Stomach (tissue), 19 donors: ENCODE measurements at places on chromosomes 3 and 15. TPM values are rescaled to one million over a fixed set of nuclear protein-coding genes. Genes with fewer than 3 reads are reported as not detected.

The MCCC1 gene
- total RNA-seq, result 76.4 TPM

GRCh38 chr3:168053115-168053514 lies 42.6 kb downstream of the GOLIM4 start:
- no peak overlapping the region for H3K27ac ChIP-seq
- H3K27me3 ChIP-seq, result no peaks in the 10 kb centered on the region
- H3K4me3 ChIP-seq, result no peak overlapping the region
- no peaks in the 10 kb centered on the region for H3K36me3 ChIP-seq
- H3K4me1 ChIP-seq, result peaks cover 12% of the 10 kb centered on the region

- H3K27me3 ChIP-seq, result no peaks in the 10 kb centered on the region
- DNase-seq, result no peak
- H3K27ac ChIP-seq, result no peak overlapping the region
- no peak overlapping the region for H3K4me3 ChIP-seq
- H3K36me3 ChIP-seq, result no peaks in the 10 kb centered on the region
Measured at GRCh38 chr3:25854214-25854613, 64.3 kb downstream of the OXSM start.

DNA sequence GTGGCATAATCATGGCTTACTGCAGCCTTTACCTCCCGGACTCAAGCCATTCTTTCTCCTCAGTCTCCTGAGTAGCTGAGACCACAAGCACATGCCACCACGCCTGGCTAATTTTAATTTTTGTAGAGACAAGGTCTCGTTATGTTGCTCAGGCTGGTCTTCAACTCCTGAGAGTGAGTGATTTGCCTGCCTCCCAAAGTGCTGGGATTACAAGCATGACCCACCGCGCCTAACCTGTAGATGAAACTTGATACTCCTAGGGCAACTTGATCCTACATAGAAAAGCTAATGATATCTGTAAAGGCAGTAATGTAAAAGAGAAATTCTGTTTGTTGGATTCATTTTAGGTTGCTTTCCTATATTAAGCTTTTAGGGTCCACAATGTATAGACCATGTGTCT lies 391.9 kb upstream of the THRB start:
- no peak overlapping the region for H3K4me3 ChIP-seq
- H3K27me3 ChIP-seq, result no peaks in the 10 kb centered on the region
- no peak for DNase-seq
- H3K36me3 ChIP-seq, result no peaks in the 10 kb centered on the region

The PIK3CA gene
- total RNA-seq, result 10.9 TPM

DNA sequence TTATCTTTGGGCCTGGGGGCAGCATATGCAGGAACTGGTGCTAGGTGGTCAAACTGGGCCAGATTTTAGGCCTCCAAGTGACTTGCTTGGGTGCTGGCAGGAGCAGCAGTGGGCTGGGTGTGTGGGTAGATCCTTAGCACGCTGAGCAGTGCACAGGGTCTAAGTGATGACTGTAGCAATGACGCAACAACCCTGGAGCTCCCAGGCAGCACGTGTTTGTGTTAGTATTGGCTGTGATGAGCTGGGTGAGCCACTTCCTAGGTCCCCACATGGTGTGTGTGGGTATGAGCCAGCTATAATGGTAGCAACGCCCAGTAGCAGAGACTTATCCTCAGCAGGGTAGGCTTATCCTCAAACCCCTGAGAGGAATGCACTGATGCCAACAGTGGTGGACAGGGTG lies 570.6 kb upstream of the ROBO1 start:
- no peak for DNase-seq
- no peak overlapping the region for H3K27ac ChIP-seq
- no peaks in the 10 kb centered on the region for H3K27me3 ChIP-seq

The ITGB5 gene
- 58.9 TPM for total RNA-seq

DNA sequence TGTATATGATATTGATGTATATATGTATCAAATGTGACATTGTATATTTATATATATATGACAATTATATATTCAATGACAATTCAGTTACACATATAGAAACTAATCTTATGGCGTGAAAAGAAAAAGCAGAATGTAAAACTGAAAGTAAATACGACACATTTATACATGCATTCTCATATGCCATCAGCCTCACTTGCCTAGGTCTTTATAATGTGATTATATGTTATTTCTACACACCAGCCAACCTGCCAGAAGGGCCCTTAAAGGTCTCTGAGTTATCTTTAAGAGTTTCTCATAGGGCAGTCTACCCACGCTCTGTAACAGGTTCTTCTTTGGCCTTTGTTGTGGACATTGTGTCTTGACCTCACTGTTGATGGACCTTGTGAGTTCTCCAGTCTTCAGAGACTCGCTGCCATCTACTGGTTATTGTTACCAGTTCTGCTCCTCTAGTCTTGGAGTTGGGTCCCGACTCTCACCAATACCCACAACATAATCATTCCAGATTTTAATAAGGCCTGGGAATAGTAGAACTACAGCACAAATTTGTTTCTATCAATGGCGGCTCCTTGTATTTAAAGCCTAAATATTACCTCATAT lies 371.5 kb upstream of the GOLIM4 start:
- H3K27me3 ChIP-seq, result no peaks in the 10 kb centered on the region
- H3K4me3 ChIP-seq, result no peak overlapping the region
- peak; percentile 73 for DNase-seq

The RYR3 gene
- 36.2 TPM for total RNA-seq

DNA sequence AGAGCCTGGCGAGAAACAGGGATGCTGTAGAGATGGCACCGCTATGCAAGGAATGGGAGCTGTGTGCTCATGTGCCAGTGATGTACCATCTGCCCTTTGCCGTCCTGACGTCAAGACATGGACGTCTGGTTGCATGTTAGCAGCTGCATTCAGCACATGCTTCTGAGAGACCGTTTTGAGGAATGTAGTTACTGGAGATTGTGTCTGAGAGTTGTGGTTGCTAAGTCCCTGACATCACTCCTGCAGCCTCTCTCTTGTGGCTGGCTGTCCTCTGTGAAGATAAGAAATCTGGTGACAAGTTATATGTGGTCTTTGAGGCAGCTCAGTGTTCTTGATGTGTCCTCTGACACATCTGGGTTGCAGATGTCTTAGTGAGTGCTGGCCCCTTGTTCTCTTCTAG lies 165.1 kb downstream of the APBA2 start:
- peak; percentile 26 for DNase-seq
- H3K4me1 ChIP-seq, result no peaks in the 10 kb centered on the region
- no peak overlapping the region for H3K4me3 ChIP-seq
- H3K27ac ChIP-seq, result no peak overlapping the region
- H3K36me3 ChIP-seq, result no peaks in the 10 kb centered on the region

DNA sequence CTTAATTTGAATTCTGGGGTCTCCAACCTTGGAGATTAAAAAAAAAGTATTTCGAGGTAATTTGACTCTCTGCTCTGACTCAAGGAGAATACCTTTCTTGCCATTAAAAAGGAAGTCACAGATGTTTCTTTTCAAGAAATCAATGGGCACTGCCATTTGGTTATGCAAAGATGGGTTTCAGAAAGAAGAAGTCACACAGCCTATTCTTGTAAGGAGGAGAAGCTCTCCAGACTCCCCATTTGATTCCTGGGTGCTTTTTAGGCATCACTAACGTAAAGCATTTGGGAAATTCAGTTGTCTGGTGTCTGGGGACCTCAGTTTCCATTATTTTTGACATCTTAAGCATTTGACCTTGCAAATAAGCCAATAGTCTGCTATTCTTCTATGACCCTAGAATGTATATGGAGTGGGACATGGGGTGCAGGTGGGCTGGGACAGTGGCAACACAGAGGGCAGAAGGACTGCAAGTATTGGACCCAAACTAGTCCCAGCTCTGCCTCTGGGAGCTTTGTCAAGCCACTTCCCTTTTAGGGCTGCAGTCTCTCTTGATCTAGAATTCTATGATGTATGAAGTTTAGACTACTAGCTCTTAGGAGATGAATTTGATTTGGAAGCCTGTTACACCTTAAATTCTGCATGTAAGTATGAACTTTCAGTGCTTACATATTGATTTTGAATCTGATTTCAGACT lies 27.8 kb downstream of the IL5RA start:
- H3K36me3 ChIP-seq, result no peaks in the 10 kb centered on the region
- H3K27me3 ChIP-seq, result no peaks in the 10 kb centered on the region
- no peak overlapping the region for H3K27ac ChIP-seq
- no peak for DNase-seq
- H3K4me1 ChIP-seq, result no peaks in the 10 kb centered on the region
- H3K4me3 ChIP-seq, result no peak overlapping the region

- H3K36me3 ChIP-seq, result peaks cover 73% of the 10 kb centered on the region
- H3K4me3 ChIP-seq, result no peak overlapping the region
- DNase-seq, result no peak
- H3K4me1 ChIP-seq, result no peaks in the 10 kb centered on the region
- H3K27ac ChIP-seq, result no peak overlapping the region
Measured at GRCh38 chr3:131007782-131008181, 18.8 kb downstream of the ASTE1 start.

DNA sequence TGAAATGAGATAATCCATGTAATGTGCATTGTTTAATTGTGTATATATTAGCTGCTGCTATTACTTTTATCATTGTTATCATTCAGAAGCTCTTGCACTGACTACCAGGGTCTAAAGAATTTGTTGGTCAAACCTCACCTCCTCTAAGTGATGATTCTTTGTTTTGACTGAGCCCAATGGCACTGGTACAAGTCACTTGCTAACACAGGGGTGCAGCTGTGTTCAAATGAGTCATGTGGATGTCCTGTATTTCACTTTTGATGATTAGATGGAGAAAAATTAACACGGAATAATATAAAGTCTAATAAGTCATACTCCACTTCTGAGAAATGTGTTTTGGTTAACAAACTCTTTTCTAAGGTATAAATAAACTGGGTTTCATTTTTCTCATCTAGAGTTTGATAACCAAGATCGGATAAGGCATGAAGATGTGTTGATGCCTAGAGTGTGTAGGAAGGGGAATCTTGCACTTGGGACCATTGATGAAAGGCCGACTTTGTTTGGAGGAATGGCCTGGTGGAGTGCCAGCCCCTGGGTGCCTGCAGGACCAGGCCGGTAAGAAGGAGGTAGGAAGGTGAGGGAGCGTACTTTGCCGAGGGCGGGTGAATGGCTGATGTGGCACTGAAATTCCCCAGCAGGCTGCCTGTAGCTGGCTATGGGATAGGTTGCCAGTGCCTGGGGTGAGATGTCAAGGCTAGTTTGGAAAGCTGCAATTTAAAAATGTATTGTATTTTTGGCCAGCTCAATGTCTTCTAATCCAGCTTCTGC lies 244.7 kb upstream of the ZPLD1 start:
- H3K4me3 ChIP-seq, result no peak overlapping the region
- no peaks in the 10 kb centered on the region for H3K27me3 ChIP-seq
- H3K4me1 ChIP-seq, result peaks cover 21% of the 10 kb centered on the region
- no peaks in the 10 kb centered on the region for H3K36me3 ChIP-seq
- H3K27ac ChIP-seq, result peak overlapping the region; percentile 42

The SLC9C1 gene
- total RNA-seq, result 1.1 TPM

DNA sequence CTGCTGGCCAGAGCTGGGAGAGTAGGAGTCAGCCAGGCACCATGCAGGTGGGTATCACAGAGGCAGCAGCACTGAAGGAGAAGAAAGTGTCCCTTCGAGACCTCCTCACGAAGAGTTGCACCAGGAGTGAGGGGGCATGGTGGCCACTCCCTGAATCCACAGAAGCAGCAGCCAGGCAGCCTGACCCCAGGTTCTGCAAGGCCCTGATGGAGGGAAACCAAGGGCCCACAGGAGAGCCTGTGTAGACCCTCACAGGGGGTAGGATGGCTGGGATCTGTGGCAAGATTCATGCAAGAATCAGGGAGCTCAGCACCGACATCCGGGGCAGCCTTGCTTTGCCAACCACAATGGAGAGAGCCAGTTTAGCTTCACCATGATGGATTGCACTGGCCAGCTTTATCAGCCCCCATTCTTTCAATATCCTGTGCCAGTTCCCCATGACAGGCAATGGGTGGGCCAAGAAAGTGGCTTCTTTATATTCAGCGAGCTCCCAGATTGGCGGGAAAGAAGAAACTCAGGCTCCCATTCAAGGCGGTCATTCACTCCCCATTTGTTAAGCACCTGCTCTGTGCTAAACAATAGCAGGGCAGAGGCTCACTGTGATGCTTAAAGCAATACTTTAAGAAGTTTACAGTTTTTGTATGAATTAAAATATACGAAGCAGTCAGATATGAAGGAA lies 33.5 kb upstream of the TBC1D21 start:
- no peak overlapping the region for H3K27ac ChIP-seq
- H3K36me3 ChIP-seq, result no peaks in the 10 kb centered on the region
- H3K4me1 ChIP-seq, result peaks cover 13% of the 10 kb centered on the region
- DNase-seq, result no peak

GRCh38 chr15:76169018-76169417 lies 109.2 kb downstream of the TMEM266 start:
- no peaks in the 10 kb centered on the region for H3K27me3 ChIP-seq
- H3K36me3 ChIP-seq, result no peaks in the 10 kb centered on the region
- no peaks in the 10 kb centered on the region for H3K4me1 ChIP-seq
- no peak for DNase-seq

The MESD gene
- total RNA-seq, result 24.2 TPM

The GOLGA6L10 gene
- 2.2 TPM for total RNA-seq

- no peaks in the 10 kb centered on the region for H3K36me3 ChIP-seq
- no peak overlapping the region for H3K4me3 ChIP-seq
- H3K4me1 ChIP-seq, result no peaks in the 10 kb centered on the region
- H3K27me3 ChIP-seq, result peaks cover 4% of the 10 kb centered on the region
- H3K27ac ChIP-seq, result no peak overlapping the region
Measured at GRCh38 chr15:33448151-33448550, 137.4 kb downstream of the RYR3 start.

DNA sequence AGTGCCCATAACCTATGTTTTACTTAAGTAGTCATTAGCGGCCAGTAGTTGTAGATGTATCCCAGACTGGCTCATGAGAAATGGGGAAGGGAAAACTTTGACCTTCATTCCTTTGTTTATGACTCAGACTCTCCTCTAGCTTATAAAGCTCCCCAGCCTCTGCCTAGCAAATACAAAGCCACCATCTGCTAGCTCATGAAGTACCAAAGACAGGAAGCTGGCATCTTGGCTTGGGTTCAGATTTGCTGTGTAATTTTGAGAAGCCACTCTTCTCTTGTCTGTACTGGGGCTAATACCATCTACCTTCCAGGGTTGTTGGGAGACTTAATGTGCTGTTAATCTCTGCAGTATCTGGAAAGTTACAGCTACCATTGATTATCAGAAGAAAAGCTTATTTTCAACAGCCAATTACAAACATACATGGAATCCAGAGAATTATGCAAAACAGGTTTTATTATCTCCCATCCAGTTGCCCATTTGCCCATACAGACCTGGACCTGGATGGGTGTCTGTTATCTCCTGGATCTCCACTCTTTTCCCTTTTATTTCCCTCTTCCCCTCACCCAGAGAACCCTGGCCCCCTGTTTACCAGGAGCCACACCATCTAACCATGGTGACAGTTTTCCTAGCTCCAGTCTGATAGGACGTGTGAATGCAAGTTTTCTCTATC lies 153.8 kb downstream of the SEMA6D start:
- H3K27ac ChIP-seq, result no peak overlapping the region
- H3K4me3 ChIP-seq, result no peak overlapping the region
- no peak for DNase-seq
- no peaks in the 10 kb centered on the region for H3K27me3 ChIP-seq

The RASGRP1 gene
- 4.3 TPM for total RNA-seq
